ENCODE measurements at places on chromosomes 4 and X. TPM values are rescaled to one million over a fixed set of nuclear protein-coding genes. Genes with fewer than 3 reads are reported as not detected.
A peak's percentile ranks its signal among the peaks of the same experiment; 100 is the strongest.

Gene ARHGAP4
- 65.0 TPM for total RNA-seq

Gene VEGFC
- 0.60 TPM for total RNA-seq

Gene SUPT20HL1
- total RNA-seq, result not detected

Gene DNAAF6
- not detected for total RNA-seq

Gene FGG
- 0.54 TPM for total RNA-seq

Gene GRSF1
- total RNA-seq, result 115 TPM

Gene TKTL1
- not detected for total RNA-seq

Gene PAGE2B
- total RNA-seq, result not detected

Gene OTUD6A
- total RNA-seq, result not detected

Gene CENPVL1
- 0.64 TPM for total RNA-seq

Gene SULT1B1
- total RNA-seq, result not detected

Gene ZFP92
- total RNA-seq, result 0.43 TPM

- DNase-seq, result peak; percentile 60
- no peak overlapping the region for H3K4me3 ChIP-seq
- H3K27ac ChIP-seq, result no peak overlapping the region
- H3K4me1 ChIP-seq, result no peaks in the 10 kb centered on the region
- H3K27me3 ChIP-seq, result no peaks in the 10 kb centered on the region
- H3K36me3 ChIP-seq, result no peaks in the 10 kb centered on the region
These were observed 17.4 kb upstream of the UGT2B7 start for GRCh38 chr4:69078852-69079251.

DNA sequence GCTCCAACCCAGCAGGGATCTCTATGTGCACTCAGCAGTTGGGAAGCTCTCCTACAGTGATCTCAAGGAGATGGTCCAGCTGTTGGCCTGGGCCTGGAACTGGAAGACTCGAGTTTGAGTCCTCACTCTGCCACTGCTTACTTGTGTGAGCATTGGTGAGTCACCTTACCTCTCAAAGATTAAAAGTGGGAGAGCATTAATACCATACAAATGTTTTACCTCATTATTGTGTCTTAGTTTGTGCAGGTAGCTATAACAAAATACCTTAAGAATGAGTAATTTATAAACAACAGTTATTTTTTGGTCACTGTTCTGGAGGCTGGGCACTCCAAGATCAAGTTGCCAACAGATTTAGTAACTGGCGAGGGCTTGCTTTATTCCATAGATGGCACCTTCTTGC is 21.4 kb upstream of the ZNF827 start:
- H3K27me3 ChIP-seq, result no peaks in the 10 kb centered on the region
- no peak overlapping the region for H3K27ac ChIP-seq
- no peaks in the 10 kb centered on the region for H3K36me3 ChIP-seq
- H3K4me3 ChIP-seq, result no peak overlapping the region
- H3K4me1 ChIP-seq, result no peaks in the 10 kb centered on the region
- DNase-seq, result no peak

- no peaks in the 10 kb centered on the region for H3K36me3 ChIP-seq
- DNase-seq, result no peak
- no peaks in the 10 kb centered on the region for H3K27me3 ChIP-seq
- H3K4me3 ChIP-seq, result no peak overlapping the region
- peaks cover 12% of the 10 kb centered on the region for H3K4me1 ChIP-seq
These were observed 277.4 kb downstream of the SPRY1 start for GRCh38 chr4:123673971-123674370.

- no peaks in the 10 kb centered on the region for H3K36me3 ChIP-seq
- no peaks in the 10 kb centered on the region for H3K27me3 ChIP-seq
- no peaks in the 10 kb centered on the region for H3K4me1 ChIP-seq
- DNase-seq, result no peak
These were observed 52.9 kb upstream of the VEGFC start for GRCh38 chr4:176845636-176846035.

DNA sequence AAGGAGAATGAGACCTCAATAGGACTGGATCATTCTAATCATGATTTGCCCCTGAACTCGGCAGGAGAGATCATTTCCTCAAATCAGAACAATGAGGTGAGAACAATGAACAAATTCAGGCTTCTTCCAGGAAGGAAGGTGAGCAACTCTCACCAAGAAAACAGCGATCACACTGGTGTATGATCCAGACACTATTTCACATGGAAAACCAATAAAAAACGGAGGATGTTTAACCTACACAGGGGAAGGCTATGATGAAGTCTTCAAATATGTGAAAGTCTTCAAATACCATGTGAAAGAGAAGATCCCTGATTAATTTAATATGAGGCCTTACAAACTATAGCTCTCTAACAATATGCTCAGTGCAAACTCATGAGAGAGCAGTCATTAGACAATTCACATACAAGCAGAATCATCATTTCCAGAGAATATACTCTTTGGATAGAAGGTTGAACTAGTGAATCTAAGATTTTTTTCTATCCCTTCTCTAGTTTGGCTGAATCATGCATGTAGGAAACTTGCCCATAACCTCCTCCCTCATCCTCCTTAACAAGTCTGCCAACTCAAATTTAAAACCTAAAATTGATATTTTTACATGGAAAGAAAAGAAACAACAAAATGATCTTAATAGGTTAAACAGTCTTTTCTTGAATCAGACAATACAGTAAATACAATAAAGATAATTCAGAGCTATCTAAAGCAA is 122.5 kb downstream of the ADAMTS3 start:
- H3K36me3 ChIP-seq, result no peaks in the 10 kb centered on the region
- no peak for DNase-seq
- H3K27ac ChIP-seq, result no peak overlapping the region
- H3K4me3 ChIP-seq, result no peak overlapping the region

DNA sequence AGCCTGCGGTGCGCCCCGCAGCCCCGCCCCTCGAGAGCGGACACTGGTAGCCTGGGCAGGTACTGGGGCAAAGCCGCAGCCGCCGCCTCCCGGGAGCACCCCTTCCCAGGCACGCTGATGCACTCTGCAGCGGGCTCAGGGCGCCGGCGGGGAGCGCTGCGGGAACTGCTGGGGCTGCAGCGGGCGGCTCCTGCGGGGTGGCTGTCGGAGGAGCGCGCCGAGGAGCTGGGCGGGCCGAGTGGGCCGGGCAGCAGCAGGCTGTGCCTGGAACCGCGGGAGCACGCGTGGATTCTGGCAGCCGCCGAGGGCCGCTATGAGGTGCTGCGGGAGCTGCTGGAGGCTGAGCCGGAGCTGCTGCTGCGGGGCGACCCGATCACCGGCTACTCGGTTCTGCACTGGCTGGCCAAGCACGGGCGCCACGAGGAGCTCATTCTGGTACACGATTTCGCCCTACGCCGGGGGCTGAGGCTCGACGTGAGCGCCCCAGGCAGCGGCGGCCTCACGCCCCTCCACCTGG is 401 bp downstream of the SOWAHD start:
- H3K4me1 ChIP-seq, result no peaks in the 10 kb centered on the region
- H3K27ac ChIP-seq, result no peak overlapping the region
- peaks cover 13% of the 10 kb centered on the region for H3K27me3 ChIP-seq
- H3K4me3 ChIP-seq, result peak overlapping the region; percentile 67
- no peaks in the 10 kb centered on the region for H3K36me3 ChIP-seq

GRCh38 chrX:20181598-20182329 is 40.1 kb upstream of the EIF1AX start:
- no peaks in the 10 kb centered on the region for H3K4me1 ChIP-seq
- no peak for DNase-seq
- no peaks in the 10 kb centered on the region for H3K27me3 ChIP-seq
- H3K36me3 ChIP-seq, result peaks cover 22% of the 10 kb centered on the region

DNA sequence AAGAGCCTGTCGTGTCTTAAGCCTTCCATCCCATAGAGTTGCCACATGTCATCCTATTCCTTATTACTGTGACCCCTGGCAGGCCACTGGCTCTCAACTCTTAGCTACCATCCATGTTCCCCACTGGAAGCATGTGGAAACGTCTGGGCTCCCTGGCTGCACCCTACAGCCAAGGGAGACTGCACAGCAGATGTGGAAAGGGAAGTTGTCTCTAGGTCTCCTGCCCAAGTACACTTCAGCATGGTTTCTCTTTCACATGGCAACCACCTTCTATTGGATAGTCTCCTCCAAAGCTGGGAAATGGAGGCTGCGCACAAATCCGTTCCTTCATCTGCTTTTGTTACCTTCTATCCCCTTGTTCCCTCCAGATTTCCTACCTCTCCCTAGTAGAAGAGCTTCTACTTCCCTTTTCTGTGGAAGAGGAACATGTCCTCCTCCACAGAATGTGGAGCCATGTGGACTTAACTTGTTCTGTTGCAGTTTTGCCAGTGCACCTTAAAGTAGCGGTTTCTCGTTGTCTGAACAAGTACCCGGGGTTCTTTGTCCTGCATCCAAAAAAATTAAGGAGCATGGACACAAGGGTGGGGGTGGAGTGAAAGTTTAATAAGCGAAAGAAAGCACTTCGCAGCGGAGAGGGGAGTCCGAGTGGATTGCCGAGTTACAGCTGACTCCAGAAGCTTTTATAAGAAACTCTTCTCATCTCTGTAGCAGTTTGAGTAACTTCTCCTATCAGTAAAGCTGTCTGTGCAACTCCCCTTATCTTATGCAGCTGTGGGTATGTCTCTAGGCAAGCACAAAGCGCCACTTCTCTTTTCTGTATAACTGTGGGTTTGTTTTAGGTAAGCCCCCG is 52.5 kb downstream of the HMGB2 start:
- H3K27ac ChIP-seq, result no peak overlapping the region
- H3K27me3 ChIP-seq, result no peaks in the 10 kb centered on the region
- no peak for DNase-seq
- no peak overlapping the region for H3K4me3 ChIP-seq
- H3K36me3 ChIP-seq, result no peaks in the 10 kb centered on the region

DNA sequence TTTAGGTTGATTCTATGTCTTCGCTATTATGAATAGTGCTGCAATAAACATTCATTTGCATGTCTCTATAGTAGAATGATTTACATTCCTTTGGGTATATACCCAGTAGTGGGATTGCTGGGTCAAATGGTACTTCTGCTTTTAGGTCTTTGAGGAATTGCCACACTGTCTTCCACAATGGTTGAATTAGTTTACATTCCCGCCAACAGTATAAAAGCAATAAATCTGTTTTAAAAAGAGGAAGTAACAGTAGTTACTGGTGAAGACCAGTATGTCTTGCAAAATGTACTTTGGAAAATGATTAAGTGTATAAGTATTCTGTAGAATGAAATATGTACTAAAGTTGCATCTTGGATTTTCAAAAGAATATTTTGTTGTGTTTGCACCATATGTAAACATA is 77.3 kb downstream of the SHROOM4 start:
- DNase-seq, result no peak
- no peak overlapping the region for H3K27ac ChIP-seq
- no peaks in the 10 kb centered on the region for H3K4me1 ChIP-seq
- no peaks in the 10 kb centered on the region for H3K36me3 ChIP-seq

GRCh38 chrX:23993012-23993633 is 33.9 kb downstream of the KLHL15 start:
- H3K4me3 ChIP-seq, result no peak overlapping the region

DNA sequence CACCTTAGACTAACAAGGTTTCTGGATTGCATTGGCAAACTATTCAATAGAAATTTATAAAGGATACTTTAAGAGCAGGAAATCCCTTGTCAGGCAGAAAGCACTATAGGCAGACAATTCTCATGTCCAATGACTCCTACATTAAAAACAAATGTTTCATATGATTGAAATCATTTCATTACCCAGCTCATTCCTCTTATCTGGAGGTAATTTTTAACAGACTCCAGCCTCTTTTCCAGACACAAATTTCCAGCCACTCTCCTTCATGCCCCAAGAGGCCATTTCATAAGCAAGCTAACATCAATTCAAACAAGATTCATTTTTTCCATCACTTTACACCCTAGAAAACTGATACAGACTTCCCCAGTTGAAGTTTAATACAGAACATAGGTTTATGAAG is 495.1 kb upstream of the FRG1 start:
- H3K27me3 ChIP-seq, result no peaks in the 10 kb centered on the region
- H3K4me3 ChIP-seq, result no peak overlapping the region

DNA sequence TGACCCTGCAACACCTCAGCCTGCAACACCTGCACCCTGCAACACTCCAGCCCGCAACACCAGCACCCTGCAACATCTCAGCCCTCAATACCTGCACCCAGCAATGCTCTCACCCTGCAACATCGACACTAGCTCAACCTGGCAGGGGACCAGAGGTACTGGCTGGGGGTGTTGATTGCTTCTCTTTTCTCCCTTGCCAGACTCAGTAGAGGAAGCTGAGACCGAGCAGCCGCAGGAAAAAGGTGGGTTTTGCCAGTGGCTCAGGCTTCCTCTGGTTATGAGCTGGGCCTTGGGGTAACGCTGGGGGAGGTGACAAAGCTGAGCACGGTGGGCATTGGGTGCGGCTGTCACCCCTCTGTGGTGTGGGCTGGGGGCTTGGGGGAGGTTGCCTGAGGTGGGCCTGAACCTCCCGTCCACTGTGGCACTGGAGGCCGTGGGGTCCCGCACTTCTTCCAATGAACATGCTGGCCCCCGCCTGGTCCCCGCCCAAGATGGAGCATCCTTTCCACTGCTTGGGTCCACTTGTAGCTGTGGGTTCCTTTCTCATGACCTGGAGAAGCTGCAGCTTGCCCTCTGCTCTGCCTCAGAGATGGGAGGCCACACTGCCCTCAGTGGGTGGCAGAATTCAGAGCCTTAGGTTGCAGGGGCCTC is 26.0 kb downstream of the SH3TC1 start:
- H3K4me1 ChIP-seq, result peaks cover 13% of the 10 kb centered on the region
- DNase-seq, result no peak
- H3K36me3 ChIP-seq, result no peaks in the 10 kb centered on the region

DNA sequence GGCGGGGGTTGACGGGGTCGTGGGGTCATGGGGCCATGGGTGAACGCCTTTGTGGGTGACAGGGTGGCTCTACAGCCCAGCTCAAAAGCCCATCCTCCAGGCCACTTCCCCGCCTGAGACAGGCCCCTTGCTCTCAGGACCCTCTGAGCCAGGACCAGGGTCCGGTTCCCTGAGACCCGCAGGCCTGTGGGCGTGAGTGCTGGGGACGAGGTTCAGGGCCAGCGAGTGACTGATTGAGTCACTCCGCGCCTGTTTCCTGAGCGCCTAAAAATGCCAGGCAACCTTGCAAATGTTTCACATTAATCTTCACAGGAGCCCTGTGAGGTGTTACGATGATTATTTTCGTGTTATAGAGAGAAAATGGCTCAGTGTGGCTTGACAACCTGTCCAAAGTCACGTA is 97.8 kb downstream of the ZNF674 start:
- no peaks in the 10 kb centered on the region for H3K27me3 ChIP-seq
- peaks cover 2% of the 10 kb centered on the region for H3K36me3 ChIP-seq
- peak overlapping the region; percentile 87 for H3K4me3 ChIP-seq
- no peak for DNase-seq
- H3K27ac ChIP-seq, result no peak overlapping the region

GRCh38 chrX:24167719-24168472 is 18.4 kb downstream of the ZFX start:
- no peak for DNase-seq
- peaks cover 12% of the 10 kb centered on the region for H3K36me3 ChIP-seq
- H3K27ac ChIP-seq, result no peak overlapping the region
- no peak overlapping the region for H3K4me3 ChIP-seq
- no peaks in the 10 kb centered on the region for H3K27me3 ChIP-seq

- DNase-seq, result no peak
- H3K4me1 ChIP-seq, result no peaks in the 10 kb centered on the region
- no peak within 1 kb of the TSS for H3K4me3 ChIP-seq
- H3K27me3 ChIP-seq, result no peaks in the 10 kb centered on the region
- no peak within 1 kb of the TSS for H3K27ac ChIP-seq
- no peaks in the 10 kb centered on the region for H3K36me3 ChIP-seq
These were observed at the start of gene UGT2B17 for GRCh38 chr4:68576272-68577125. Gene UGT2B17, minus strand, starts transcription at chr4:68576322. Its CDS starts 7,838 bp downstream, at chr4:68568484.

All from endodermal cell (in vitro differentiated cells).